Left cardiac atrium (tissue), 4 donors: ENCODE measurements at places on chromosomes 6 and 20.

DNA sequence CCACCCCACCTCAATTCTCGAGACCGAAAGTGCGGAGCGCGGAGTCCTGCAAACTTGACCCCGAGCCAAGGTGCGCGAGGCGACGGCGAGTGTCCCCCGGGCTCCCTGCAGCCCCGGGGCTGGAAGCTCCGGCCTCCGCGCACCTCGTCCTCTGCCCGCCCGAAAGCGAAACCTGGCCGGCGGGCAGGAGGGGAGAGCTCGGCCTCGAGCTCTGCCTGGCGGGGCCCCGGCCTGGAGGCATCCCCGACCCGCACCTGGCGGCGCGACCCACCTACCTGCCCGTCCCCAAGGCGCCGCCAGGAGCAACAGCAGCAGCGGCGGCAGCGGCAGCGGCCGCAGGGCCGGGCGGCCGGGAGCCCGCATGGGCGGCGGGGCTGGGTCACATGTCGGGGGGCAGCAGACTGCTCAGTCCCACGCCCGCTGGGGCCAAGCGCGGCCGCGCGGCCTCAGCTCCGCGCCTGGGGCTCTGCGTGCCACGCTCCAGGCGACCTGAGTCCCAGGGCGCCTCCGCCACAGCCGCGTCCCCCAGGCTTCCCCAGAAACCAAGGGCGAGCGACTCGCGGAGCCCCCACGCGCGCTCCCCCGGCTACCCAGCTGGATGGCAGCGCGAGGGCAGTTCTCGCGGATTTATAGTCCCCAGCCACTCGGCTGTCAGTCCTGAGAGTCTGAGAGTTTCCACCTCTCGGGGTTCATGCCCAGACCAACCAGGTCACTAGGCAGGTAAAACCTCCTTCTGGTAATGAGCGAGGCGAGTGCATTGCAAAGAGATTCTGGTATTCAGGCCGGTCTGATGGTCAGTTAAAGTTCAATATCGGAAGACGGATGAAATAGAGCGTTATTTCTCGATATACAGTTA lies at the start of gene IL20RA:
Gene IL20RA (minus strand): TSS at position 600 of the 856 bp plus-strand sequence. CDS start 237 bp downstream, at position 363.
- DNase-seq, result peak; percentile 31

- DNase-seq, result no peak
These were observed 42.1 kb downstream of the BMP5 start for GRCh38 chr6:55833284-55833683.

- no peak for DNase-seq
These were observed 86.6 kb upstream of the TPD52L1 start for GRCh38 chr6:125066964-125067363.

GRCh38 chr6:26175033-26175427 lies 87.8 kb downstream of the HFE start:
- no peak for DNase-seq

DNA sequence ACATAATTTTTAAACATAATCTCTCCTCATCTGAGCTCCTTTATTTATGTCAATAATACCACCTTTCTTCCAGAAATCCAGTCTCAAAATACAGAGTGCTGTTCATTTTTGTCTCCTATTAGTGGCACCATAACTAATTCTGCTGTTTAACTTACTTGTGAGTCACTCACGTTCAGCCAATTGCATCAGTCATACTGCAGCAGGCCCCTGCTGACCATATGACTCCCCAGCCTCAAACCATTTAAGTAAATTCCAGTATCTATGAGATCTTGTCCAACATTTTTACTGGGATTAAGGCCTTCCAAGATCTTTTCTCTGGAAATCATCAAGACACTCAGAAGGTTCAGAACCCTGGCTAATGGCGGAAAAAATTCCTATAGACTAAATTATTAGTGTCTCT lies 982.2 kb upstream of the MAP3K7 start:
- no peak for DNase-seq

DNA sequence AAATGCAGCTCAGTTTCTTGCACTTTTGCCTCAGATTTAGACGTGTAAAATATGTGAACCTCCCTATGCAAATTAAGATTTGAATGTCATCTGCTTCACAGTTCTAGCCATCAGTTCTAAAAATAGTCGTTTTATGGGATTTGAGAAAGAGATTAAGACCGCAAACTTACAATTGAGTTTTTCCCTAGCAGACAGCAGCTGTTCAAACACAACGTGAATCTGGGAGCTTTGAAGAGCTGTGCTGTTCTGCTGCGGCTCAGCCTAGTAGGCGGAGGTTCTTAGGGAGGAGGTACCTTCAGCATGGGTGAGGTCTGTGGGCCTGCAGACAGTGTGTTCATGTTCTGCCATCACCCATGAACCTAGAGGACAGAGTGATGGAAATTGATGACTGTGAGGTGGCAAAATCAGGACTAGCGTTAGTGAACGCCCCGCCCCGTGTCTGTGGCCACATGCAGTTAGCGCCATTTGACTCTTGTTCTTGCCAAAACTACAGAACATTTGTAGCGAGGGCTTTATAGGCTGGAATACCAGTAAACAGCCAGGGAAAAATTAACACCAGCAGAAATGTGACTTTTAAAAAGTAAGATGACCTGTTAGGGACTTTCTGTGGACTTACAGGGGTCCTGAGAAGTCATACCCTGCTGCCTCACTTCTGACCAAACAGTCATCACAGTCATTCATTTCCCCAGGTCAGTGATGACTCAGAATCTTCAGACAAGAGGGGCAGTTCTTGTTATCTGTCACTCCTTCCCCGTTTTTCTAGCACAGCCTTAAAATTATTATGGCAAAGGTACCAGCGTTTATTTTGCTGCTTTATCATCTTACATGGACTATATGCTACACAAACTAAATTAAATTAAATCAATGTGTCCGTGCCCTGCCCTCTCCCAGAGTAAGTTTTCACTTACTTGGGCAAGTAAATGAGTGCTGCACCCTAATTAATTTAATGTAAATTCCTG lies 84.3 kb upstream of the TMEM181 start:
- no peak for DNase-seq

DNA sequence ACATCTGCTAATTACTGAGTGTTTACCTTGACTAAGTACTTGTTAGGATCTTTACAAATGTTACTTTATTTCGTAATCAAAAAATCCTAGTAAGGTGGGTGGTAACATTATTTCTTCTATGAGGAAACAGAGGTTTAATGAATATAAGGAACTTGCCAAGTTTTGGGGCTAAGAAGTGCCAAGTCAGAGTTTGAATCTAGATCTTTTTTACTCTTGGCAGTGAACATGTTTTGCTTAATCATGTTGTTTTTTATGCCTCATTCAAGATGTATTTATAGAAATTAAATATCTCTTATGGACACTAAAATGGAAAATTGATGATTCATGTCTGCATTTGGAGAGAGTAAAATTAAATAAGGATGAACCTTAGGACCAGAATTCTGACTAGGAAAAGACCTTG lies 393.7 kb downstream of the UTRN start:
- no peak for DNase-seq

GRCh38 chr20:48375804-48376203 lies 452.0 kb downstream of the PREX1 start:
- DNase-seq, result no peak

DNA sequence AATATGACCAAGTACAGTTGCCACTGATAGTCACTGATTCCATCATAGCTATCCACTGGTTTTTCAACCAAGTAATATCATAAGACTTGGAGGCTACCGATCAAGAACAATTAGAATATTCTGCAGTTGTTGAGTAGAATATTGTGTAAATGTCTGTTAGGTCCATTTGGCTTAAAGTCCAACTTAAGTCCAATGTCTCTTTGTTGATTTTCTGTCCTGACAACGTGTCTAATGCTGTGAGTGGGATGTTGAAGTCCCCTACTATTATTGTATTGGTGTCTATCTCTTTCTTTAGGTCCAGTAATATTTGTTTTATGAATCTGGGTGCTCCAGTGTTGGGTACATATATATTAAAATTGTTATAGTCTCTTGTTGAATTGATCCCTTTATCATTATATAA lies 13.9 kb downstream of the ARFGEF3 start:
- DNase-seq, result no peak

GRCh38 chr20:38890497-38890818 lies 35.8 kb upstream of the FAM83D start:
- no peak for DNase-seq

DNA sequence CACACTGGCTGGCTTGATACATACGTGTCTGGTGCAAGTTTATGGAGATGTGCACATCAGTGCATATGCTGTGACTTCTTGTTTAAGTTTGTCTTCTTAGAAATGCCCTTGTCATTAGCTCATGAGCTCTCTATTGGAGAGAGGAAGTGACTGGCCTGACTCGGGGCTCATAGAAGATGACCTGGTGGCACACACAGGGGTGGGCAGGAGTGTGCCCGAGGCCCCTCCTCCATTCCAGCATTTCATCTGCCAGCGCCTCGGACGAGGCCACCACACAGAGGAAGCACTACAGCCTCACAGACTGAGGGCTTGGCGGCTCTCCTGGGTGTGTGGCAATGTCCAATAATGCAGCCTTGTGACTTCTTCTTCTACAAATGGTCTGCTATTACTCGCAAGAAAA lies 109.7 kb downstream of the FAM120B start:
- DNase-seq, result no peak

DNA sequence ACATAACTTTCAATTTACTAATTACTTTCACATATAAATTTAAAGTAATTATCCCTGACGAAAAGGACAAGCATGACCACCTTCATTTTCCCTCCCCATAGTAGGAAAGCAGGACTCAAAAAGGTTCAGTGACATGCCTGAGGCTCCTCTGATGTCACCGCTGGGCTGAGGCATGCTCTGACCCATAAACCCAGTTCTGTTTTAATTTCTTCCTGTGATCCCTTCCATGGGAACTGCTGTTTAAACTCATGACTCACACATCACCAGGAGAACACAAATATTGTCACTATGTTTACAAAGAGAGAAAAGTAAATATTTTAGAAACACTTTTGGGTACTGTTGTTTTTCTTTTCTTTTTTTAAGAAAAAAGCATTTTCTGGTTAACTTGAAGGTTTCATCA lies 38.0 kb upstream of the NR2E1 start:
- no peak for DNase-seq

DNA sequence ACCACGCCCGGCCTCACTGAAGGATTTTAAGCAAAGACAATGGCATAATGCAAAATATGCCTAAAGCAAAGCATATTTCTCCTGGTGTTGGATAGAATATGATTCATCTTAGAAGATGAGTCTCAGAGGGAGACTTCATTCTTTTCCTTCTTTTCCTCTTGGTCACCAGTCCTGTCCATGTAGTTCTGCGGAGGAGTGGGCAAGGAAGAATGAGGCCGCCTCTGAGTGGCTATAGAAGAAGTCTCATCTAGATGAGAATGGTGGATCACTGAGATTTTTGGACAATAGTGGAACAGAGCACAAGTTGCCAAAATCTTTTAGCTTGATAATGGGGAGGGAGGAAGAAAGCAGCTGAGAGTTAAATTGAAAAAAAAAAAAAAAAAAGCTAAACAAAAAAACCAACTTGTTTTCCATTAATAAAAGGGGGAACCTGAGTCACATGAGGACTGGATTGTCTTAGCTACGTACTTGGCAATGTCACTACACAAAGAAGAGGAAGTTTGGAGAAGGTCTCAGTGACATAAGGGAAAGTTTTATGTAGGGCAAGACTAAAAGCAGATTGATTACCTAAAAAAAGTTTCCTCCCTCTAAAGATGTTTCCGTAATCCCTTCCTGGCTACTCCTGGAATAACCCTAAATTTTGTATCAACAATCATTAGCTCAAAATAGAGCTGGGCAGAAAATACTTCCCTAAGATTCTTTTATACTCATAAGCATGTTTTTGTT lies 6.0 kb downstream of the CD83 start:
- DNase-seq, result no peak

- no peak for DNase-seq
These were observed 22.8 kb downstream of the FOXQ1 start for GRCh38 chr6:1334684-1335083.
